ENCODE measurements at places on chromosomes 5 and 9.

GRCh38 chr9:93254806-93255493, 71.0 kb downstream of the WNK2 start:
- DNase-seq: no peak

DNA sequence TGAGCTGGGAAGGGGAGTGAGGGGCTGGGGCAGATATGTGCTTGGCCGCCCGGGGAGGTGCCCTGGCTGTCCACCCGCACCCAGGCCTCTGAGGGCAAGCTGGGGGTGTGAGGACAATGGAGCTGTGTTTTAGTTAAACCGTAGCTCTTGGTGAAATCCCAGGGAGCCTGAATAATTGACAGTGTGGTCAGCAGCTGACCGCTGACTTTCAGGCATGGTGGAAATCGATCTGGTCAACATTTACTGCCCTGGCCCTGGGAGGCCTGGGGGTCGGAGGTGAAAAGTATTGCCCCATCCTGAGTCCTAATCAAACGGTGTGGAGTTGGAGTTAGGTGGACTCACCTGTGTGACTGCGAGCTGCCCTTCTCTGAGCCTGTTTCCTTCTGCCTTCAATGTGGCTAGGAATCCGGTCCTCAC, 31.2 kb upstream of the CRB2 start:
- no peak for DNase-seq

DNA sequence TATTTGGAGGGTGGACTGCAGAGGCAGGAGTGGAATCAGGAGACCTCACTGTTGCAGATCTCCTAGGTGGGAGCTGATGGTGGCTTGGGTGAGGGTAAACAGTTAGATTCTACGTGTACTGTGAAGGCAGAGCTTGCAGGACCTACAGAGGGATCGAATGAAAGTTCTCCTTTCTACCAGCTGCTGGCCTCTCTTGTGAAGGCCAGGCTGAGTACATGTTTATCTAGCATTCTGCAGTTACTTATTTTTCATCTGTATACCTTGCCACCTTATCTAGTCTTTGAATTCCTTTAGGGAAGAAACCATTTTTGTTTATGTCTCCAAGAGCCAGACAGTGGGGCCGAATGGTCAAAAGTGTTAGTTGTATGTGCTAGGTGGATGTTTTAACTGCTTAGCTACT, 57.6 kb downstream of the PTTG1 start:
- no peak for DNase-seq

DNA sequence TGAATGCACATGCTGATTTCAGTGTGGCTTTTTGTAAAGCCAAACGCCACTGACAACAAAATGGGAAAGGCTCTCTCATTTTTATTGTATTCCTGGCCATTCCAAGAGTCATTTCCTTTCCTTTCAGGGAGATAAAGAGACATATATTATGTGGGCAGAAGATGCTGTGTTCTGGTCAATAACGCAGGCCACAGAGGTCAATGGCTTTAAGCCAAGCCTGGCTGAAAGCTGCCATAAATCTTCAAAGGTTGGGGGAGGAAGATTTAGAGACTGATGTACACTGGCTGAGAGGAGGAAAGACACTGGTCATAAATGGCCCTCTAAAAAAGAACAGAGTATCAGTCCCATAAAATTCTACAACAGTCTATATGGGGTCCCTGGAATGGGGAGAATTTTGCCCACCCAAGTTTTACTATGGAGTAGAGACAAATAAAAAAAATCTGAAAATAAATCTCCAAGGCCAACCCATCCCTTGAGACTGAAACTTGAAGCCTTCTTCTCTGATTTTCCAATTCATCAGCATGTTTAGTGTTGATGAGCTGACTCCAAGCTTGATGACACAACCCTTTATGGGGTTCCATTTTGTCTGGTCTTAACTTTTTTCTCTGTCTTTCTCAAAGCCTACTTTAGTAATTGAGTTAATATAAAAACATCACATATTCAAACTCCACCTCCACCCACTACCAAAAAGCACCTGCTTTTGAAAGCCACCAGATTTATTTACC, 152.1 kb upstream of the SLC24A2 start:
- DNase-seq: no peak

GRCh38 chr9:108021096-108021710, 531.6 kb upstream of the KLF4 start:
- DNase-seq: no peak

- peak; percentile 23 for DNase-seq
Observed at GRCh38 chr9:137083394-137084004, 3.3 kb upstream of the MAN1B1 start.

DNA sequence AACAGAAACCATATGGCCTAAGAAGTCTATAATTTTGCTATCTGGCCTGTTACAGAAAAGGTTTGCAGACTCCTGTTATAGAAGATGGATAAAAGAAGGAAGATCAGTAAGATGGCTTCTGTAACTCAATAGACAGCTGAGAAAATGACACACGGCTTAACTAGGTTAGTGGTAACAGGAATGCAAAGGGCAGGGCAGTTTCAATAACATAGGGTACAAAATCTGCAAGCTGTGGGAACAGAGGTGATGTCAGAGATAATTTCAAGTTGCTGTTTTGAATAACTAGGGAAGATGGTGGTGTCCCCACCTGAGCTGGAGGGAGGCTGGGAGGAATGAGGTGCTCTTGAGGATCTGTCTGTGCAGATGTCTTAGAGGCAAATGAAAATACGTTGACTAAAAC, 106.5 kb downstream of the GLIS3 start:
- DNase-seq: no peak

DNA sequence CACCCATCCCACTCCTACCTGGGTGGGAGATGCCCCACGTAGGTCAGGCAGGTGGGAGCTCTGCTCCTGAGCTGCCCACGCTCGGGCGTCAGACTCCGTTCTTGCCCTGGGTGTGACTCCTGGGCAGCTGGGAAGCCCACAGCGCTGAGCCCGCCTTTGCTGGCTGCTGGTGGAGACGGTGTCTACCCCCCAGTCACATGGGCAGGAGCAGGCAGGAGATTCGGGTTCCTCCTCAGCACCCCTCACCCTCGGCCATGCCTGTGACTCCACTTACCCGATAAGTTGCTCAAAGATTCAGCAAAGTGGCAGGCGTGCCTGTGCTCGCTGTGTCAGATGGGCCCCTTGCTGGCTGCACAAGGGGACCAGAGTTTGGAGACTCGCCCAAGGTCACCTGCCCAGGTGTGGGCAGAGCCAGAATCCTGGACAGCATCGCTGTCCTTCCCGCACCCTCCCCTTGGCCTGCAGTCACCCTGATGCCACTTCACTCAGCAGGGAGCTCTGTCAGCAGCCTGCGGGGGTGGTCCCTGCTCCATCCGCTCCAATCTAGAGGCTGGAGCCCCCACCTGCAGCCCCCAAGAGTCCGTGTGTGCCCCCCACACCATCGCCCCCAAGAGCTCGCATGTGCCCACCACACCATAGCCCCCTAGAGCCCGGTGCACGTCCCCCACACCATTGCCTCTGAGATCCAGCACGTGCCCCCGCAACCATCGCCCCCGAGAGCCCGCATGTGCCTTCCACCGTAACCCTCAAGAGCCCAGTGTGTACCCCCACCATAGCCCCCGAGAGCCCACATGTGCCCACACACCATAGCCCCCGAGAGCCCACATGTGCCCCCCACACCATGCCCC, 4.2 kb downstream of the LCN1 start:
- DNase-seq: no peak

DNA sequence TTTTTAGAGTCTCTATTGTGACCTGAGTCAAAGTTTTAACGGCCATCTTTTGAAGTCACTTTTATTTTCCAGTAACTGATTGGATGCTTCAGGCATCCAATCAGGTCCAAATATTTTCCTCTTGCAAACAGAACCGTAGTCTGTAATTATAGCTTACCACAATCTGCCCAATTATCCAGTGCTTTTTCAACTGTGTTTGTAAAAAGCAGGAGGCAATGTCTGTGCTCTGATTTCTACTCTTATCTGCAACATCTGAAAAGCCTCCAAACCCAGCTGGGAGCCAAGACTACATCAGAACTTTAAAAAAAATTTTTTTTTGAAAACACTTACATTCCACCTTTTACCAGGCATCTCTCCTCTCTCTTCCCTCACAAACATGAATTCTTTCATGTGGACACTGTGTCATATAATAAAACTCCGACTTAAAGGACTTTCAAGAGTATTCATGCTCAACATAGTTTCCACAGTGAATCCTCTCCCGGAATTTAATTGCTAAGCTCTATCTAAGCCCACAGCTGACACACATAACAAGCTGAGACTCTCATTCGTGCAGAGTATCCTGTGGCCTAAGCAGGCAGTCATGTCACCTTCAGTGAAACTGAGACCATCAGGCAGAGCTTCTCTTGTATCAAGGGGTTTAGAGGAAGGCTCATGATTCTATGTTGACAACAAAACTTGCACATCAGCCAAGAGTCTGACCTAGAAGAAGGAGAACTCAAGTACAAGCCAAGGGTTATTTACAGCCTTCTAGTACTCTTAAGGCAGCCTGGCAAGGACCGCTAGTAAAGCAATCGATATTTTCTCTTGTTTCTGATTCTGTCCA, 272.7 kb downstream of the TLE1 start:
- no peak for DNase-seq

DNA sequence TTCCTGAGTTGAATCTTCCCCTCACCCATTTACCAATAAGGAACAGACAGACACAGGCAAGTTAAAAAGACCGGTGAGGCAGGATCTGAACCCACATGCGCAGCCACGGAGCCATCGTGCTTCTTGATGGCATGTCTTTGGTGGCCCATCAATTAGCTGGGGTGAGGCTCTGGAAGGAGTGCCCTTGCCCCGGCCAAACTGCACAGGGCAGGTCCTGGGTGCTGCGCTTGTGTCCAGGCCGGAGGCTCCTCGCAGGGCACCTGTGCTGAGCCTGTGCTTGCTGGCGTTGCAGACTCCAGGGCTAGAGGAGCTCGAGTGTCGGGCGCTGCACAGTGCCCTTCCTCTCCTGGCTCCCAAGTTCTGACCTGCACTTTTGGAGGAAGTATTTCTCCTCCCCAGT, 66.4 kb downstream of the PSMB7 start:
- no peak for DNase-seq

- no peak for DNase-seq
Observed at GRCh38 chr9:104927216-104927911, 591 bp downstream of the ABCA1 start.

GRCh38 chr9:77977210-77977611, 54.4 kb downstream of the GNAQ start:
- peak; percentile 42 for DNase-seq

- DNase-seq: no peak
Observed at GRCh38 chr9:2809692-2810419, 34.0 kb downstream of the PUM3 start.

DNA sequence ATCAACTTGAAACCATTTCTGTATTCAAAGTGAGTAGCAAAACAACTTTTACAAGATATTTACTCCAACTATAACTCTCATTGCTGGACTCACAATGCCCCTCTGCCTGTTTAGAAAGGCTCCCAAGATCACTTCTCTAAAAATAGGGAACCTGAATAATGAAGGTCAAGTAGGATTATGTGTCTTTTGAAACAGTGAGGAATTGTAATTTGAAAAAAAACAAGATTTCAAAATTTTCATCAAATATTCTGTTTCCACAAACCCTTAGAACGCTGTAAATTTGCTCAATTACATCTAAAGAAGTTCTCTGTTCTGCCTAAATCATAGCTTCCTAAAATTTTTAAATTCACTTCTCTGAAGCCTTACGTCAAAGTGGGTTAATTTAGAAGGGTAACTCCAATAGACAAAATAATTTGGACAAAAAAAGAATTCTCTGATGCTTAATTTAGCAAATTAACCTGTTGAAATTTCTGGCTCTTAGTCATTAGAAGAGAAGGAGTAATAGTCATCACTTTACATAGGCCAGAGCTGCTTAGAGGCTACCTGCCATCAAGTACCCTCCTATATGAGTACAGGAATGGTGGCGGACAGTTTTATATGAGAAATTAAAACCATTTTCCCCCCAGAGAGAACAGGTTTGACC, 4.0 kb downstream of the ELL2 start:
- DNase-seq: no peak

DNA sequence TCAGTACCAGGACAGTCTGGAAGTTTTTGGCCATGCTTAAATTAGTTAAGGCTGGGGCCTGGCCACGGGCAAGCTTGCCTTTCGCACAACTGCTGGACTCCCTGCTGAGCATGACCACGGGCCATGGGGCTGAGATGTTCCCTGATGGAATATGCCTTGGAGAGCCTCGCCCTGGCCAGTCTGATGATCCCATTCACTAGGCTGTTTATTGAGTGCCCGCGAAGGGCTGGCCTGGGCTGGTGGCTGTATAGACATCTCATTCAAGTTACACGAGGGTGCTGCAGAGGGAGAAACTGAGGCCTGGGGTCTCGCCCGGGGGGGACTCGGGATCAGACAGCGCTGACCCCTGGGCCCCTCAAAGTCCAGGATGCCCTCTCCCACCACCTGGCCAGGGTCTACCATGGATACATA, 7.8 kb upstream of the RXRA start:
- DNase-seq: no peak

DNA sequence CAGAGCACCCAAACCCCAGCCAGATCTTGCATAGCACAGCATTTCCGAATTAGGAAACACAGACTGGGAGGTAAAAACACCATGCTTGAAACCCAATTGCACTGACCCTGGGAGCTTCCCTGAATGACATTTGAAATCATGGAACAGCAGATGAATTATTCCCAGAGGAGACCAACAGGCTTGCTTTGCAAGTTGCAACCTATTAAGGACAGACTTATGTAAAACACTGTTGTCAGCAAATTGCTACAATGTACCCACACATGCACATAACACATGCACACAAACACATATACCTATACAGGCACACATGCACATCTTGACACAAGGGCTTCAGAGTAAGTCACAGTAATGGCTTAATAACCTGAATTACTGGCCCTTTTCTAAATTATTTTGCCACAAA, 984.8 kb downstream of the DNAH5 start:
- no peak for DNase-seq

DNA sequence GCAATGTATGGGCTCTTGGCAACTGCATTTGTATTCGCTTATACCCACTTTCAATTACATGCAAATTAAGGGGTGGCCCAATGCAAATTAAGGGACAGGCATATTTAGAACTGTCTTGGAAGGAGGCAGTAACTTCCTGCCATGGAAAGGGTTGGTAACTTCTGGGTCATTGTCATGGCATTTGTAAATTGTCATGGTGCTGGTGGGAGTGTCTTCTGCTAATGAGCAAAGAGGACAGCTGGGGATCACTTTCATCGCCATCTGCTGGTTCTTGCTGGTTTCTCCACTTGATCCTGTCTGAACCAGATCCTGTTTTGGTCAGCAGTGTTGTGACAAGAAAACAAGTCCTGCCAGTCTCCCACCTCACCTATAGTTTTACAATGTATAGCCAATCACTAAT, 23.3 kb upstream of the UGT3A2 start:
- no peak for DNase-seq

DNA sequence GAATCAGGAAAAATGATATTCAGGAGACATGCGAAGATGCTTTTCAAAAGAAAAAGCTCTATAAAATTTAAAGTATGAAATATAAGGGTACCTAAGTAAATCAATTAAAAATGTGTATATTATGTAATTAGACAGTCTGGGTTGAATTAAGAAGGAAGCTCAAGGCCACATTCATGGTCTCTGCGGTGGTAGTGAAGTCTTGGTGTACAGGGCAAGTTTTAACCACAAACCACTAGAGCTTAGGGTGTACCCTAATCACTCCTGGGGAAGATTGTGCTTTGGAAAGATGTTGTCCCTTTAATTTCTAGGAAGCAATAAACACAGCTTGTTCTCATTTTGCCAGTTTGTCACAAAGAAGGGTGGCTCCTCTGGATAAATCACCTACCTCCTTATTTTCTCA, 287.2 kb upstream of the ZNF608 start:
- no peak for DNase-seq

- DNase-seq: no peak
Observed at GRCh38 chr9:110033869-110034268, 174.1 kb downstream of the C9orf152 start.
